ENCODE measurements at places on chromosomes 3 and 15.

DNA sequence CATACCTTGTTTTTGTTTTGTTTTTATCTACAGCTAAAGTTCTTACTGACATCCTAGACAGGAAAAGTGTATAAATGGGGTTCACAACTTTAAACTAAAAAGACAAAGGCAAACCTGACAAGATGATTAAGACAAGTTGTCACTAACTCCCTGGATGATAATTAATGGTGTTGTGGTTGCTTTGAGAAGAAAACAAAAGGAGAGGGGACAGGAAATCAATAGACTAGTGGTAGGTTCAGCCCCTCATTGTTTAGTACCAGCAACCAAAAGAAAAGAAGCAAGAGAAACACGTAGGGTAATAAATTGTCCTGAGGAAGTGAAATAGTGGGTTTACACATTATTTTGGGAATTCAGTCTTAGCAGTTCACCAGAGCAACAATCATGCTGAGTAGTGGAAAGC lies 78.8 kb downstream of the BFSP2 start:
- no peak for DNase-seq

GRCh38 chr3:4831580-4831950 lies 147.7 kb upstream of the BHLHE40 start:
- DNase-seq = no peak

DNA sequence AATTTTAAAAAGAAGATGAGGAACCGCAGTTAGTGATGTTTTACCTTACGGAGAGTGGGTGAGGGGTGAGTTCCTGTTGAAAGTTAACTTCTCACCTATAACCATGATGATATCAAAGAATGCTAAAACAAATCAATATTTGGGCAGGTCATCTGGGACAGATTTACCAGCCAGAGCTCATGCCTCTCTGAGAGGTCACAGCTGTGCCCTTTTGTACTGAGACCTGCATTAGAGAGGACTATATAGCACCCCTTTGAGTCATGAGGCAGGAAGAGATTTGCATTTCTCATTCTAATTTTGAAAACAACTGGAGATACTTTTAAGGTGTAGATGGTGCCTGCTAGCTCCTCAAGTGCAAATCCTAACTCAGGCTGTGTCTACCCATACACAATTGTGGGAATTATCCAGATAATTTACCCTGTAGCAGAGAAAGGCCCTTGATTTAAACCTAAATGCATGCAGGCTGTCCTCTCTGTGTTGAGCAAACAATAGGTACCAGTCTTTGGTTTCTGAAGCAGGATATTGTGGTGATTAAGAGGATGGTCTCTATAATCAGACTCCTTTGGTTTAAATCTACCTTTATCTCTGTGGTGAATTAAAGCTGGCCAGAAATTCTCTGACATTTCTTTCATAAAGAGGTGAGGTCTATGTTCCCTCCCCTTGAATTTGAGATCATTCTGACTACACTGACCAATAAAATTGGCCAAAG lies 5.8 kb upstream of the TM4SF4 start:
- DNase-seq = no peak

GRCh38 chr3:149630806-149631205 lies 27.0 kb downstream of the WWTR1 start:
- no peak for DNase-seq

GRCh38 chr3:127967316-127967715 lies 52.3 kb downstream of the KBTBD12 start:
- peak; percentile 53 for DNase-seq

- DNase-seq = no peak
Observed at GRCh38 chr3:170947018-170947769, 38.8 kb upstream of the EIF5A2 start.

- DNase-seq = no peak
Observed at GRCh38 chr3:181328346-181328745, 338.8 kb upstream of the DNAJC19 start.

- DNase-seq = peak; percentile 70
Observed at GRCh38 chr3:14145236-14145635, 20.4 kb downstream of the TMEM43 start.

DNA sequence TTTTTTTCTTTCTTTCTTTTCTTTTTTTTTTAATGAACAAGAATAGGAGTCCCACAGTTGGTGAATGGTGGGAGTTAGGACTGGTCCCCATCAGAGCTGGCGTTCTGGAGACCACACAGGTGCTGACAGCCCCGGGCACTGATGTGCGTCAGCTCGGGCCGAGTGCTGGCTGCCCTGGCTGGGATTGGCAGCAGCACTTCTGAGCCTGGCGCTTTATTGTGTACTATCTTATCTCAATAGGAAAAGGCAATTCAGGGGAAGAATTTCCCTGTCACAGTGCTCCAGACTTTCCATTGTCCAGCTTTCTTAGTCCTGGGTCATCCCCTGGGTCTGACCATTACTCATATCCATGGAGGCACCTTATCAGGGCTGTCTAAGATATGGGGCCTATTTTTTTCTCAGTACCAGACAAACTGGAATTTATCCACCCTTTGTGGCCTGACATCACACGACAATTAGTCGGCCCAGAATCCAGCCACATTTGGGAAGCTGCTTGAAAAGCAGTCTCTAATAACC lies 54.1 kb downstream of the TMEM44 start:
- peak; percentile 53 for DNase-seq

DNA sequence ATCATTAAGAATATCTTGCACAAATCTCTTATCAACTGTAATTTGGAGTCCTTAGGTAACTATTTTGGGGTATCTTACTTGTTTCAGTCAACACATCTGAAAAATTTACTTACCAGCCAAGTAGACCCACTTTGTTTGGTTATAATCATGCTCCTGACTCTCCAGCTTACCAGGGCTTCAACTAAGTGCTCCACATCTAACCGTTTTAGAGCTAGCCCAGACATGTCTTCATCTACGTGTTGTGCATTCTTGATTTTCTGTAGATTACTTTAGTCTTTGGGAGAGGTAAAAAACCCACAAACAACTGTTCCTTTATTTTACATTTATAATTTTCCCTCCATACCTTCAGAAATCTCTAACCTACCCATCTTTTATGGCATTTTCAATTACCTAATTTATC lies 17.2 kb downstream of the EAF2 start:
- DNase-seq = no peak

DNA sequence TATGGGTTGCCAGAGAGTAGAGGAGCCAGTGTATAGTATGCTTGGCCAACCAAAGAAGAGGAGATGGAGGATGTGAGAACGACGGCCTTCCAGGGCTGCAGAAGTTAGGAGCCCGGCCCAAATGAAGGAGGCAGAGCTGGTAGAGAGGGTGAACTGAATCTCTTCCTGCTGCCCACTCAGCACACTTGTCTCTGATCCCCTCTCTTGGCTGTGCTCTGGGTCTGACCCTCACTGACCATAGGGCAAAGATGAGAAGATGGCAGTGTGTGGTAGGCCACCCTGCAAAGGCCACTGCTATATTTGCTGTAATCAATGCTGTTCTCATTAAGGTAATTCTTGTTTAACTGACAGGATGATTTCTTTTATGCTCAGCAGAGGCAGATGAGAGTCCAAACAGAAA lies 256.0 kb downstream of the OCA2 start:
- DNase-seq = no peak
